Activated CD4-positive, CD25-positive, alpha-beta regulatory T cell treated with anti-CD3 and anti-CD28 coated beads, Interleukin-2, amount 50 U/mL, for 72 hours (primary cell): ENCODE measurements at places on chromosomes 11 and 22.
A peak's percentile ranks its signal among the peaks of the same experiment; 100 is the strongest.

GRCh38 chr11:46363455-46364005 lies 16.3 kb downstream of the DGKZ start:
- DNase-seq, result no peak

GRCh38 chr11:108568195-108568858 lies 25.2 kb downstream of the EXPH5 start:
- DNase-seq, result no peak

DNA sequence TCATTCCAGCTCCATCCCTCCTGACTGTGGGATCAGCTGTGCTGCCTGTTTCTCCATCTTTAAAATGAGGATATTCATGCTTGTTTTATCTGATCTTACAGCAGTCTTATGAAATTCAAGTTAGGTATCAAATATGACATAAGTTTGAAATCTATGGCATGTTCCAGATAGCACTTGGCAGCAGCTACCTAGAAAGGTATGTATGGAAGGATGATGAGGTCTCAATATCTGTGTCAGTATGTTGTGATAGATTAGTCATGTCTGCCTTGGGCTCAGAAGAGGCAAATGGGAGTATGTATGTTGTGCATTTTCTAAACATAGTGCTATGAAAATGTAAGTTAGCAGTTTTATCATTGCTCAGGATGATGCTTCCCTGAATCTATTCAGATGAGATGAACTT lies 122.1 kb downstream of the NAV2 start:
- DNase-seq, result no peak

DNA sequence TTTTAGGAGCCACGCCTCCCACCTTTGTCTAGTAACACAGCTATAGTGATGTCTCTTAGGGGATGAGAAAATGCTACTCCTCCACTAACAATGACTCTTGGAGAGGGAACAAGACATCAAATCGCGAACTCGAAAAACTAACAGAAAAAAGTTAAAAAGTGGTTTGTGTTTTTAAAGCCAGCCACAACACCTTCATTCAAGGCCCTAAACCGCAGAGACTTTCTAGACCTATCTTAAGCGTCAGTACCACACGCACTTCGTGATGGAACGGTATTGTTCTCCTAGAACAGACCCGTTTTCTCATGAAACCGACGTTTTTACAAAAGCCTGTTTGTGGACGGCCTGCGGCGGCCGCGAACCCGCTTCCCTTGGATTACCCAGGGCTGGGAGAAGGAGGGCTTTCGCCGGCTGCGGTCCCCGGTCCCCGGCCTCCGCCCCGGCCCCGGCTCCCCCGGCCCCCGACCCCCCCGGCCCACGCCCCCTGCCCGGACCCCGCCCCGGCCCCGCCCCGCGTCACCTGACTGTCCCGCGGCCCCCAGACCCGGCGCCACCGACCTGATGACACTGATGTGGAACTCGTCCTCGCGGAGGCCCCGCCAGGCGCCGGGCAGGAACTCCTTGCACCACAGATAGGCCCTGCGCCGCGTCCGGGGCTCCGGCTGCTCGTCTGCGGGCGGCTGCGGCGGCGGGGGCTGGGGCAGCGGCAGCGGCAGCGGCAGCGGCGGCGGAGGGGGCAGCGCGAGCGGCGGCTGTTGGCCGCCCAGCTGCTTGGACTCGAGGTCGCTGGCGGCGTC lies 718 bp downstream of the CHKA start:
- peak; percentile 53 for DNase-seq

GRCh38 chr11:64507832-64508375 lies 83.1 kb upstream of the SLC22A12 start:
- DNase-seq, result no peak

DNA sequence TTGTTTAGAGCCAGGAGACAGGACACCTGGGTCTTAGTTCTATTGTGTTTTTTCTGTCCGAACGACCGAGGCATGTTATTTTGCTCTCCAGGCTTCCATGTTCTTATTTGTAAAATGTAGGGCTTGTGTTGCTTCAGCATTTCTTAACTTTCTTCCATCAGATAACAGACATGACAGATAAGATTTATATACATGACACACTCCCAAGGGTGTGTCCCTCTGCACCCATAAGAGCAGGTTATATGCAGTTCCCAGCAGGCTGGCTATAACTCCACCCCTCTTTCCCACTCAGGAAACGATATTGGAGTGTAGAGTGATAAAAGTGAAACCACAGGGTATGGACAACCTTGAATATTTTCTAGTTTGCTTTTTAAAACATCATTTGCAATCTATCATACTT lies 65.8 kb downstream of the APIP start:
- no peak for DNase-seq

DNA sequence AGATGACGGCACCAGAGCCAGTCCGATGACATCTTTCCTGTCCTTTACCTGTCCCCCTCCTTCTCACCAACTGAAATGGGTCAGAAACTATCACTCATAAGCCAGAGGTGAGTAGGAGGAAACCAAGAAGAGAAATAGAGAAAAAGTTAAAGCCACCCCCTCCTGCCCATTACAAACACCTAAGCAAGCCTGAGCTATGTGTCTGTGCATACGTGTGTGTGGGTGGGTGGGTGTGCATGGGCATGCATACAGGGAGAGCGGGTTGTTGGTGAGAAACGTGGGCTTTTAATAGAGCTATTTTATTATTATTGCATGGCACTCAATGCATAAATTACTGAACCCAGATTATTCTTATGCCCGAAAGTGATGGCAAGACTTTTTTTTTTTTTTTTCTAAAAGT lies 2.6 kb downstream of the PATE4 start:
- no peak for DNase-seq

GRCh38 chr11:108239076-108239475 lies 16.2 kb downstream of the ATM start:
- no peak for DNase-seq

DNA sequence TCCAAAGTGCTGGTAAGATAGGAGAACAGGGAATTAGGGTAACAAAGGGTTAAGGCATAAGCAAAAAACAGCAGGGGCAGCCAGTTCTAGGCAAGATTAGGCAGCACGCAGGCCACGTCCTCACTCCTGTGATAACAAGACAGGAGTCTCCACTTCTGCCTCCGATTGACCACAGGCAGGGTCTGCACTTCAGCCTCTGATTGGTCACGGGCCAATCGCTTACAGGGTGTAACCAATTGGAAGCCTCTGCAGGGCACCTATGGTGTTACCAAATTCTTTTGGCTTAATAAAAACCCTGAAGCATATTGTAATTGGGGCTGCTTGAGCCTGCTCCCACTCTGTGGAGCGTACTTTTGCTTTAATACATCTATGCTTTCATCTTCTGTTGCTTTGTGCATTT lies 12.2 kb upstream of the GSTP1 start:
- no peak for DNase-seq

DNA sequence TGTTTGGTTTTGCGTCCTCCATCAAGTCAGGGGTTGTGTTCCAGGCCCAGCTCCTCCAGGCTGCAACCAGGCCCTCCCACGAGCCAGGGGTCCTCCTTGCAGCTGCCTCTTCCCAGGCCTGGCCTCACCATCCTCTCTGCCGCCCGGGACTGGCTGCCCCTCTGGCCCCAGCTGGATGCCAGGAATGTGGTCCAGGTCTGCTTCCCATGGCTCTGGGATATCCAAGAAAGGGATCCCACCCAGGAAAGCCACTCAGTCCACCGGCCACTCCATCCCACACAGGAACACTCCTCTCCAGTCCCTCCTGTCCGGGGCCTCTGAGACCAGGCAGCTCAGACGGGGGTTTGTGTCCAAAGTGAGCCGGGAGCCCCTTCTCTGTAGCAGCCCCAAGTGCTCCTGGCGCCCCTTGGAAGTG lies 336.4 kb downstream of the BRD1 start:
- DNase-seq, result no peak

- DNase-seq, result no peak
Measured at GRCh38 chr11:88039476-88040147, 135.6 kb downstream of the RAB38 start.

GRCh38 chr11:64430645-64431044 lies 71.7 kb downstream of the RPS6KA4 start:
- DNase-seq, result no peak
